Hematopoietic multipotent progenitor cell (in vitro differentiated cells): ENCODE measurements at places on chromosomes 1 and 21. TPM values are rescaled to one million over a fixed set of nuclear protein-coding genes. Genes with fewer than 3 reads are reported as not detected.

Gene S100PBP
- total RNA-seq, result 25.0 TPM

Gene OR2L13
- total RNA-seq, result 3.8 TPM

Gene LINGO4
- total RNA-seq, result under 0.01 TPM

Gene SERINC2
- 0.54 TPM for total RNA-seq

Gene PLA2G2C
- not detected for total RNA-seq

Gene CITED4
- 4.6 TPM for total RNA-seq

Gene WLS
- under 0.01 TPM for total RNA-seq

Gene KCNN3
- under 0.01 TPM for total RNA-seq

Gene SYCP1
- total RNA-seq, result not detected

Gene KRTAP19-1
- total RNA-seq, result not detected

Gene ERVH48-1
- under 0.01 TPM for total RNA-seq

Gene LEPR
- 3.5 TPM for total RNA-seq

Gene INKA2
- total RNA-seq, result 2.4 TPM

Gene NCMAP
- under 0.01 TPM for total RNA-seq

Gene EXTL1
- under 0.01 TPM for total RNA-seq

Gene FAM72A
- total RNA-seq, result 0.27 TPM

Gene GLUL
- 759 TPM for total RNA-seq

Gene MANEAL
- total RNA-seq, result 1.3 TPM

Gene CNR2
- total RNA-seq, result 1.3 TPM

Gene IL22RA1
- total RNA-seq, result not detected

Gene KIF1B
- 8.1 TPM for total RNA-seq

Gene ERICH3
- total RNA-seq, result under 0.01 TPM

Gene C1orf52
- total RNA-seq, result 21.0 TPM

Gene OLFML2B
- 1.1 TPM for total RNA-seq

Gene SYTL1
- total RNA-seq, result 108 TPM

Gene NPHS2
- not detected for total RNA-seq

Gene LCE1D
- not detected for total RNA-seq

Gene OR2L8
- total RNA-seq, result 9.2 TPM

Gene CC2D1B
- total RNA-seq, result 30.2 TPM
